NCI-H2171 treated with DMSO at 0.1 percent for 48 hours (cell line): ENCODE measurements at places on chromosomes 2 and 18.
A peak's percentile ranks its signal among the peaks of the same experiment; 100 is the strongest.

- no peak for DNase-seq
Measured at GRCh38 chr2:207512356-207512755, 17.4 kb upstream of the CREB1 start.

- DNase-seq, result no peak
Measured at GRCh38 chr2:44275927-44276303, 635 bp downstream of the SLC3A1 start.

- DNase-seq, result no peak
Measured at GRCh38 chr2:205650931-205651330, 31.4 kb upstream of the NRP2 start.

DNA sequence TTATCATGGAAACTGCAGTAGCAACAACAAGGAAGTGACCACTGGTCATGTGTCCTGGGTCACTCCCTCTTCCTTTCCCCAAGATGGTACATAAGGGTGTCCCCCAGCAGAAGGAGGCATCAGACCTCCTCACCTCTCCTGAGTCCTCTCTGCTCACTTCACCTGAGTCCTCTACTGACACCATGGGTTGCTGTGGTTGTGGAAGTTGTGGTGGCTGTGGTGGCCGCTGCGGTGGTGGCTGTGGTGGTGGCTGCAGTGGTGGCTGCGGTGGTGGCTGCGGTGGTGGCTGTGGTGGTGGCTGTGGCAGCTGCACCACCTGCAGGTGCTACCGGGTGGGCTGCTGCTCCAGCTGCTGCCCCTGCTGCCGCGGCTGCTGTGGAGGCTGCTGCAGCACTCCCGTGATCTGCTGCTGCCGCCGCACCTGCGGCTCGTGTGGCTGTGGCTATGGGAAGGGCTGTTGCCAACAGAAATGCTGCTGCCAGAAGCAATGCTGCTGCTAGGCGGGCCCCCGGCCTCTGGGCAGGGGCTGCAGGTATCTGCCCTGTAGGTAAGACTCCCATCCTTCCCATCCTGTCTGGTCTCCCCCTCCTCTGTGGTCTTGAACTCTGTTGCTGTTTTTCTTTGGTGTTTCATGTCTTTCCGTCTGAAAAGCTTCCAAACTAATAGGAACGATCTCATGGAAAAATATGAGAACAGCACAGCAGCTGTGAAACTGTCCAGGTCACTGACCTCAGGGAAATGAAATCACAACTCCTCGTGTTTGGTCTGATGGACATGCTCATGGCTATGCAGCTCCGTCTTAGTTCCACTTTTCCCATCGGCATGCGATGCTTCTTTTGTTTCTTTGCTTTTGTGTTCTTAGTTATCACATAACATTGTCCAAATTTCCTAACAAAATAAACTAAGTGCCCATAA, at the start of gene SCYGR4:
Gene SCYGR4, plus strand, starts transcription at position 183 of the 915 bp plus-strand sequence. Its CDS starts 0 bp downstream, at position 183.
- DNase-seq, result no peak

- no peak for DNase-seq
Measured at GRCh38 chr18:21366896-21367295, 124.9 kb downstream of the GREB1L start.

GRCh38 chr2:66236816-66237802, 197.8 kb upstream of the MEIS1 start:
- no peak for DNase-seq

GRCh38 chr18:26255695-26256622, 29.7 kb downstream of the TAF4B start:
- DNase-seq, result no peak

- no peak for DNase-seq
Measured at GRCh38 chr2:71463342-71463654, 9.9 kb downstream of the DYSF start.

DNA sequence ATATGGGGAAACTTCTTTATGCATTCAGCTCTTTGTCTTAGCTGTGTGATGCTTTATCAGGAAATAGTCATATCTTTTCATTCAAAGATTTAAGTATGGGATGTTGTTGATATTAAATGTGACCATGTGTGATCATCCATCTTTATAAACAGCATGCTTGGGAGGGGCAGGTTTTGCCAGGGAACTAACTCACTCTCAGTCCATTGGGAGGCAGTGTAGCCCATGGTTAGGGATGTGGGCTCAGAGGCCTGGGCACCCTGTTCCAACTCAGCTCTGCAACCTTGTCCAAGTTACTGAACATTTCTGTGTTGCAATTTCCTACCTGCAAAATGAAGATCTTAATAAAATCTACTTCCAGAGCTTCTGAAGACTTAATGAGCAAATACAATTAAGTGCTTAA, 92.0 kb upstream of the BCL2L11 start:
- DNase-seq, result no peak

GRCh38 chr2:9247177-9247576, 40.6 kb downstream of the ASAP2 start:
- DNase-seq, result peak; percentile 95

GRCh38 chr18:58866773-58867150, 2.1 kb downstream of the ZNF532 start:
- DNase-seq, result no peak

DNA sequence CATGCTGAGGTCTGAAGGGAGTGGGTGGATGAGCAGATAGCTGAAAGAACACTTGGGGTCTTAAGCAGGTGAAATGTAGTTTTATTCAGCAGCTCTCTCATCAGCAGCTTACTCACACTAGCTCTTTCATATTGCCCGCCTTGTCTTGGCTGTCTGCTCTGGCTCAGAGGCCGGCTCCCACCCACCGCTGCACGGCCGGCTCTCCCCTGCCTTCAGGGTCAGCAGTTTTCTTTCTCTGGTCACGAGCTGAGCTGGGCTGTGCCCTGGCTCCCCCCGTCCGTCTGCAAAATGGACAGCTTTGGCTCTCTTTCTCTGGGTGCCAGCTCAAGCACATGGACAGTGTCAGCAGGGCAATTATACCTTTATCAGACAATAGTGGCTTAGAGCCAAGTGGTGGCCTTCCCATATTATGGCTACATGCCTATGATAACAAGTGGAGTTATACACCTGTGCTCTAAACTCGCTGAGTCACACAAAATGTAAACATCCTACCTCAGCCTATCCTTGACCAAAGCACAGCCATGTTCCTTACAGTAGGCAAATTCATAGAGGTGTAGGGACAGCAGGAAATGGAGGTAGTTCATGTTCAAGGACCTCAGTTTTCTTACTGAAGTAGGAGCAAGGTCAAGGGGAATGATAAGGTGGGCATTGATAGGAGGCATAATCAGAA, 224.8 kb downstream of the SOCS6 start:
- no peak for DNase-seq

DNA sequence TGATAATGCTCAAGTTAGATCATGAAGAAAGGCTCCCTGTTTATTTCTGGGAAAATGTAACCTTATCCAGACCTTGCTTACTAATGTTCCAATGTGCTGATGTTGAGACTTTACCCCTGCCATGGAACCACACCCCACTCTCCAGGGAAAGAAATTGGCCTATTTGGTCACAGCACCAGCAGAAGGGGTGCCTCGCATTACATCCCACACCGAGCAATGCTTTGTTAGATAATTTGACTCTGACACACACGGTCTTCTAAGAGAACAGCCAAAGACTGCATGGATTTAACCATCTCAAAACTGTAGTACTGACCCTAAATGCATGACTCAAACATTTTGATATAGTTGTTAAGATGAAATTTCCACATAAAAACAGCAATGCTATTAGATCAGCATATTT, 152.1 kb upstream of the CCDC150 start:
- DNase-seq, result peak; percentile 93

- DNase-seq, result no peak
Measured at GRCh38 chr2:24494410-24494809, 3.4 kb downstream of the NCOA1 start.

- DNase-seq, result no peak
Measured at GRCh38 chr2:16363581-16363980, 302.1 kb downstream of the CYRIA start.

- no peak for DNase-seq
Measured at GRCh38 chr2:119596638-119597037, 52.4 kb downstream of the CFAP221 start.

DNA sequence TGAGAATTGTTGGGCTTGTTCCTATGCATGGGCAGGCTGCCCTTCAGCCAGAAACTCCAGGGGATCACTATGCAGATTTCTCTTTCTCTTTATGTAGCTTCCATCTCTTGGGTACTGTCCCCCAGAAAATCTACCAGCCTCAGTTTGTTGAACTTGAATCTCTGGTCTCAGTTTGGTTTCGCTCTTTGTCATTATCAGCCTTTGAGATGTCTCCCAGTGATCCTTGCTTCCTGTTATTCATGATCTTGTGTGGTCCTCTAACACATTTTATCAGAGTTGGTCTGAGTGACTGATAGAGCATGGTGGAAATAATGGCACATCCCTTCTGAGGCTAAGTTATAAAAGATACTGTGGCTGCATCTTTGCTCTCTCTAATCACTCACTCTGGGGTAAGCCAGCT, 7.8 kb downstream of the TMEM87B start:
- no peak for DNase-seq

DNA sequence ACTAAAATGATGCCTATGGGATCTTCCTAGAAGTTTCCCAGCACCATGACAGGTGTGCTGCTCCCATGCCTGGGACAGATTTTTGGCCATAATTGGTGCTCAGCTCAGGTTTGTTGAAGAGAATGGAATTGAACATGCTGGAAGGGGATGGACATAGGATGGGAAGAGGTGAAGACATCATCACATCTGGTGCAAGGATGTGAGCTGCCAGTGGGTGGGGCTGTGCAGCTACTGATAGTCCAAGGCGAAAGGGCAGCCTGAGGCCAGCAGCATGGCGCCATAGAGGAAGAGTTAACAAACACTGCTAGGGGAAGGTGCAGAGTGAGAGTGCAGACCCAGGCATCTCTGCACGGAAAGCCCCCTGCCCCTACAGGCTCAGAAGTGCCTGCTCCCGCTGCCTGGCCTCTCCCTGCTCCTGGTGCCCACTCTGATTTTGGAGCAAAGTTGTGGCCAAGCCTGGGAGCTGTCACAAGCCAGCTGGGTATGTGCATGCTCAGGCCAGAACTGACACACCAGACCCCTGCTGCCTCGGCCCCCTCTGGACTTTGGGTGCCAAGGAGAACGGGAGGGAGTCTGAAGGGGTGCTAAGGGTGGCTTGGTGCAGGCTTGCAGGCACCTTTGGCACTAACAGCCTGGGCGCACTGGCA, 178.6 kb downstream of the ZBTB7C start:
- no peak for DNase-seq

- no peak for DNase-seq
Measured at GRCh38 chr2:119428488-119429224, 3.0 kb upstream of the TMEM37 start.

GRCh38 chr2:603869-604268, 73.3 kb downstream of the TMEM18 start:
- DNase-seq, result peak; percentile 39

GRCh38 chr2:86825693-86826381, 35.1 kb upstream of the CD8A start:
- DNase-seq, result no peak

- DNase-seq, result no peak
Measured at GRCh38 chr2:106701203-106702022, 184.6 kb downstream of the ST6GAL2 start.

DNA sequence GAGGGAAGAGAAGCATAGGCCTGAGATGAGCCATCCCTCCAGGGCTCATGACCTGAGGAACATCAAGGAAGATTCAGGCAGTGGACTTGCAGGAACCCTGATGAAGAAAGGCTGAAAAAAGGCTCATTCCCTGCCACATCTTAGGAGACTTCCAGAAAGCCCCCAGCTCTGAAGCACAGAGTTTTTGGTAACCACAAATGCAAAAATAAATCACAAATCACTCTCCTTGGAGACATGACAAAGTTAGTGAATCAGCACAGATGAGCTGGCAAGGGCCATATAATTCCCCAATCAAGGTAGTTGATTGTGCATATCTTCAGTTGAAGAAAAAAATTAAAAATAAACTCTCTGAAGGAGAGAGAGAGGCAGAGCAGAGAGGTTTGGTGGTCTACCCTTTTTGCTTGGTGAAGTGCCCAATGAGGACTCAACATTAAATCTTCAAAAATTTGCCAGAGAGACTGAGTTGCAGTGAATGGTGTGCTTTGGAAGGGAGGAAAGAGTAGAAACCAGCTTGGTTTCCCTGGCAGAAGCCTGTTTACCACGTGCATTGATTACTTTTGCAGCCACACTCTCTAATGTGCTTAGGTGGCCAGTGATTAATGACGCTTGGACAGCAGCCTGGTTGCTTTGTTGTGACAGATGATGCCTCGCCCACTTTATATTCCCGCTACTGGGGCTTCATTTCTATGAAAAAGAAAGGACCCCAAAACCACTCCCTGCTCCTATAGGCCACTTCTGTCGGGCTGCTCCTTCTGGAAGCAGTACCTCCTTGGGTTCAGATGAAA, 257.4 kb upstream of the SLC14A2 start:
- no peak for DNase-seq

GRCh38 chr2:85583667-85584353, 421 bp upstream of the VAMP5 start:
- no peak for DNase-seq

GRCh38 chr2:133346654-133347053, 221.6 kb downstream of the NCKAP5 start:
- no peak for DNase-seq

DNA sequence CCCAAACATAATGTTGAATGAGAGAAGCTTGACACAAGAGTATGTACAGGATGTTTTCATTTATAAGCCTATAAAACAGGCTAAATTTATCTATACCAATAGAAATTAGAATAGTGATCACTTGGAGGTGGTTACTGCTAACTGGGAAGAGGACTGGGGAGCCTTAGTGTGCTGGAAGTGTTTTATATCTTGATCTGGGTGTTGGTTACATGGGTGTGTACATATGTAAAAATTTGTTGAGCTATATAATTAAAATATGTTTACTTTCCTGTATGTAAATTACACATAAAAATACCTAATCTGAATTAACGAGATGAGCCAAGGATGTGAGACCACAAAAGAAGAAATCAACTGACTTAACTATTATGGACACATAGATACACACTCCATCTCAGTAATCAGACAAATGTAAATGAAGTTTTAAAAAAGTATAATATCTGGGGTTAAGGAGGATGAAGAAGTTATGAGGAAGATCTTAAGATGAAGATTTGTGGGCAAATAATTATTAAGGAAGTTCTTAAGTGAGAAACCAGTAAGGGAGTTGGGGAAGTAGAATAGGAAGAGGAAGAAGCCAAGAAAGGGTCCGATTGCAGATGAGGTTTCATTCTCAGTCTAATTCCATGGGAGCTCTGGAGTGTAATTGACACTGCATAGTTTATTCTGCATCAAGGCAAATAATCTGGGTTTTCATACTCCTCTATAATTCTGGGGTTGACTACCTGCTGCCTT, 32.3 kb upstream of the NABP1 start:
- DNase-seq, result no peak

DNA sequence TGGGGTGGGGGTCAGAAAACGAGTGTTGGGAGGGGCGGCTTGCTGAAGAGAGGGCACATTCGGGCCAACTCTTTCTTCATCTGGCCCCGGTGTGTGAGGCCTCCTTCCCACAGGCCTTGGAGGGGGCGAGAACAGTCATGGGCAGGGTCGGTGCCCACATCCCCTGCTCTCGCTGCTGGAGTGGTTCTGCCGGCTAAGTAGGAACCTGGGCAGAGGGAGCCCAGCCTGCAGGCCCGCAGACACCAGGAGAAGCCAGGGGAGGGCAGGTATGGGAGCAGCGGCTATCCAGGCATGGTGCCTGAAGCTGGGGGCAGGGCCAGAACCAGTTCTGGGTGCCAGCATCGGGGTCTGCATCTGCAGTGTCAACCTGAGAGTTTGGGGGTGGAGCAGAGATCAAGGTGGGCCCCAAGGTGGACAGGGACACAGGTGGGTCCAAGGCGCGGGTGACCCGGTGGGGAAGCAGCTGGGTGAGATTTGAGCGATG, 46.6 kb upstream of the HPCAL1 start:
- DNase-seq, result no peak

GRCh38 chr2:206837775-206838174, 72.4 kb downstream of the FASTKD2 start:
- DNase-seq, result peak; percentile 24
